ENCODE measurements at places on chromosomes 1 and 21.

DNA sequence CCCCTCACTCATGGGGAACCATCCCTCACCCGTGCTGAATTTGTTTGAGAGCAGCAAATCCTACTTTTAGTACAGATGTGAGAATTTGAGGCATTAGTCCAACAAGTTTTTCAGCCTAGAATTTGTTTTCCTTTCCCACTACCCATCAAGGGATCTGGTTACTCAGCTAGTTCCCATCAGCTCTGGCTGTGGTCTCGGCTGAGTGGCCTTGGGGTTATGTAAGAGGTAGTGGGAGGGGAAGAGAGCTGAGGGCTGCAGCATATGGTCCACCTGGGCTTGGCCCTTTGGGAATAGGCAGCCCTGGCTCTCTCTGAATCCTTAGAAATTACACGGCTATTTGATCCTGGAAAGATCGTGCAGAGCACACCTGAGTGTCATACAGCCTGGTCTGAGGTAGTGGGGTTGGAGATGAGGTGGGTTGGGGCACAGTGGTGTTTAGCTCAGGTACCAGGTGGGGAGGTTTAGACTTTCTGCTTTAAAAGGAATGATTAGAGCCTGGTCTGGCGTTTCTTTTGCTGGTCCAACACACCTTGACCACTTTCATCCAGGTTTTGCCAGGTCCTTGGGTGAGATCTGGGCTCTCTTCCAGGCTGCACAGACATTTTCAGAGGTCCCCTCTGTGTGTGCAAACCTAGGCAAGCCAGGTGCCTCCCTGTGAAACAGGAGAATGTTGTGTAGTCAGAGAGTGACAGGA is 4.2 kb downstream of the GSTM4 start:
- no peak for DNase-seq

GRCh38 chr21:39373634-39374033 is 24.7 kb upstream of the HMGN1 start:
- no peak for DNase-seq

- DNase-seq = no peak
These were observed 24.3 kb downstream of the VAV3 start for GRCh38 chr1:107940701-107941100.

DNA sequence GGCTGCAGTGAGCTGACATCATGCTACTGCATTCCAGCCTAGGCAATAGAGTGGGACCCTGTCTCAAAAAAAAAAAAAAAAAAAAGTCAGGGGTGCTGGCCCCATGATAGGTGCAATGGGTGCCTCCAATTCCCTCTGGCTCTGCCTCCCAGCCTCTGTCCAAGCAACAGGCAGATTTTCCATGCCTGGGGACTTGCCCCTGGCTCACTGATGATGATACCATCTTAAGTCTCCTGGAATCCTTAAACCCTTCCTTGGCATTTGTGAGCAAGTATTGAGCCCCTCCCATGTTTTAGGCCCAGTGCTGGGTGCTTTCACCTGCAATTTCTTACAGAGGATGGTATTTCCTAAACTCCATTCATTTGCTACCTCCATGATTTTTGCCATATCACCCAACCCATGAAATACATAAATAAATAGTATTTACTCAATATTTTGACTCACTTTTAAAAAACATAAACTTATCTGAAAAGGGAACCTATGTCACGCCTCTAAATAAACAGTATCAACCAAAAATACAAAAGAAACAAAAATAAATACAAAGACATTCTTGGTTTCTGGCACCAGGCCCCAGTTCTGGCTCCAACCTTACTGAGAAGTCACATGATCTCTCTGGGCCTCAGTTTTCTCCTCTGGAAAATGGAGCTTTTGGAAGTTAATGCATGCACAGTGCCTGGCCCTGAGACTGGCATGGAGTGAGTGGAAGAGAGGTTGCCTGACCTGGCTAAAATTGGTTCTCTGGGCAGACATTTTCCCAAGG is 1.5 kb upstream of the ALPL start:
- DNase-seq = no peak

- no peak for DNase-seq
These were observed 121.5 kb downstream of the PLPP3 start for GRCh38 chr1:56457756-56458375.

DNA sequence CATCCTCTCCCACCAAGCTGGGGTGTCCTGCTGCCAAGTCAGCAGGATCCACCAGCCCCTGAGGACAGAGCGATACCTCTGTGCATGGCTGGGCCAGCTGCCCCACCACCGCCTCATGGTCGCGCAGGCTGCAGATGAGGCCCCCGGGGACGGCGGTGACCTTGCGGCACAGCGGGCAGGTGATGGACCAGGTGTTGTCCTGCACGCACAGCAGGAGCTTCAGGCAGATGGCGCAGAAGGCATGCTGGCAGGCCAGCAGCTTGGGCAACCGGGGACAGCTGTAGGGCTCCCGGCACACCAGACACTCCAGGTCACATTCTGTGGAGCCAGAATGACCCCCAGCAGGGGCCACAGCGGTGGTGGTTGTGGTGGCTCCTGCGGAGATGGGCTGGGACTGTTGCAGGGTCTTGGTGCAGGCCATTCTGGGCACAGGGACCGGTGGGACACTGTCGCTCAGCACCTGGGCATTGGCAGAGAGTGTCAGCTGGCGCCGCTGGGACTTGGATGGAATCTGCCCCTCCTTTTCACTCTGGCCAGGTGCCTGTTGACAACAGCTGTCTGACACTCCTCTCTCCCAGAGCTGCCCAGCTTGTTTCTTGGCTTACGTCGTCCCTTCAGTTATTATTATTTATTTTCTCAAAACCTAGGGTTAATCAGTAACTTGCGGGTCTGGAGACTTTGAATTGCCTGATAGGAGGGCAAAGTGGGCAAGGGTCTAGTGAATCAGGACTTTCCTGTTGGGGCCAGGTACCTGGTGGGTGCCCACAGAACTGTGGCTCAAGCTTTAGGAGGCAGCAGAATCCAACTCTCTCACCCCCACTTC is at the start of gene RNF186:
RNF186 (minus strand) TSS at position 603 of the 823 bp plus-strand sequence; CDS start at position 421, 182 bp downstream.
- DNase-seq = no peak

DNA sequence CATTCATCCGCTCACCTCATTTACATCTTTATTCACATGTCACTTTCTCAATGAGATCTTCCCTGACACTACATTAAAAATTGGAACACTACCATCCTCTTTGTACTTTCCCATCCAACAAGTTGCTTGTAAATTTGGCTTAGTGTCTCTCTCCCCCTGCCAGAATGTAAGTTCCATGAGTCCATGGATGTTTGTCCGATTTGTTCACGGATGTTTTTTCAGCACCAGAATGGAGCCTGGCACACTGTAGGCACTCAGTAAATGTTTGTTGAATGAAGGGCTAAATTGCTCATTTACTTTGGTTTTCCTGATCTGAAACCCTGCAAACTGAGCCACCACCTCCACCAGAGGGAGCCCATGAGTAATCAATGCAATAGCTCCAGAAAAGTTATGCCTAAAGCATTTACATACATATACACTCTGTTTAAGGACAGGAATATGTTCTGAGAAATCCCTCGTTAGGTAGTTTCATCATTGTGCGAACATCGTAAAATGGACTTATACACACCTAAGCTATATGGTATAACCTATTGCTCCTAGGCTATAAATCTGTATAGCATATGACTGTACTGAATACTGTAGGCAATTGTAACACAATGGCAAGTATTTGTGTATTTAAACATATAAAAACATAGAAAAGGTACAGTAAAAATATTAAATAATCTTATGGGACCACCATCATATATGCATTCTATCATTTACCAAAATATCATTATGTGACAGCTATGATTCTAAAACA is 2.8 kb upstream of the EYA3 start:
- no peak for DNase-seq

GRCh38 chr1:180925471-180926051 is 12.9 kb downstream of the KIAA1614 start:
- no peak for DNase-seq

DNA sequence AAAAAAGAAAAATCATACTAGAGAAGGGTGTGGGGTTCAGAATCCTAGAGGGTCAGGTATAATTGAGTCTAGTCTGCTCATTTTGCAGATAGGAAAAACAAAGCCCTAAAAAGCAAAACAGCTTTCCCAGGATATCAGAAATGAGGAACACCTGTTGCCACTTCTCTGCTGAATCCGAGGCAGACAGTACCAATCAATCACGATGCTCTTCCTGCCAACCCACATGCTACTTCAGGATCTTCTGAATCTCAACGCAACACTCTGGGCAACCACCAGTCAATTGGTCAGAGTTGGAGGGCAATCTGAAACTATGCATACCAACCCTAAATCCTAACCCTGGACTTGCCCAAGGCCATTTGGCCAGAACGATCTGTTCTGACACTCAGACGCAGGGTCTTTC is 128.3 kb downstream of the EPHB2 start:
- no peak for DNase-seq

All from GM19239 (cell line).